ENCODE measurements at places on chromosomes 1 and 21.
A peak's percentile ranks its signal among the peaks of the same experiment; 100 is the strongest.

GRCh38 chr1:229862017-229862774, 204.8 kb upstream of the GALNT2 start:
- no peak for DNase-seq

- peak; percentile 71 for DNase-seq
These were observed at the start of gene RAB3B for GRCh38 chr1:51990478-51990965. TSS of gene RAB3B (minus strand) at chr1:51990700. CDS start at chr1:51977117, 13,583 bp downstream.

GRCh38 chr1:180218806-180219765, 11.0 kb upstream of the LHX4 start:
- no peak for DNase-seq

- no peak for DNase-seq
These were observed 108.4 kb downstream of the CNIH3 start for GRCh38 chr1:224724566-224724965.

DNA sequence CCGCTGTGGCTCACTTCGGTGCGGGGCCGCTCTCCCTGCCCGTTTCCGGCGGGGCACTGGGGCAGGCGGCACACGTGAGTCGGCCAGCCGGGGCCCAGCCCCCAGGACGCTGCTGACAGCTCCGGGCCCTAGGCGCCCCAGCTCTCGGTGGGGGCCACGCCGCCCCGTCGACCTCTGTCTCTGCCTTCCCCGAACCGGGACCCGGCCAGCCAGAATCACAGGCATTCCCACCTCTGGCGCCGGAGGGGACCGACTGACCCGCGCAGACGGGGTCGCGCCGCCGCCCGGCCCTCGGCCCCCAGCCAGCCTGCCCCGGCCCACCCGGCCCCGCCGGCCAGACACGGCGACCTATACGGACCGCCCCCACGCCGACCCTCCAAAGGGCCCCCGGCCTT, 755 bp downstream of the SCMH1 start:
- DNase-seq: peak; percentile 26
